CD4-positive, alpha-beta T cell treated with Interleukin-2 at 100 ng/mL for 4 hours (primary cell): ENCODE measurements at places on chromosomes 3 and 15.

DNA sequence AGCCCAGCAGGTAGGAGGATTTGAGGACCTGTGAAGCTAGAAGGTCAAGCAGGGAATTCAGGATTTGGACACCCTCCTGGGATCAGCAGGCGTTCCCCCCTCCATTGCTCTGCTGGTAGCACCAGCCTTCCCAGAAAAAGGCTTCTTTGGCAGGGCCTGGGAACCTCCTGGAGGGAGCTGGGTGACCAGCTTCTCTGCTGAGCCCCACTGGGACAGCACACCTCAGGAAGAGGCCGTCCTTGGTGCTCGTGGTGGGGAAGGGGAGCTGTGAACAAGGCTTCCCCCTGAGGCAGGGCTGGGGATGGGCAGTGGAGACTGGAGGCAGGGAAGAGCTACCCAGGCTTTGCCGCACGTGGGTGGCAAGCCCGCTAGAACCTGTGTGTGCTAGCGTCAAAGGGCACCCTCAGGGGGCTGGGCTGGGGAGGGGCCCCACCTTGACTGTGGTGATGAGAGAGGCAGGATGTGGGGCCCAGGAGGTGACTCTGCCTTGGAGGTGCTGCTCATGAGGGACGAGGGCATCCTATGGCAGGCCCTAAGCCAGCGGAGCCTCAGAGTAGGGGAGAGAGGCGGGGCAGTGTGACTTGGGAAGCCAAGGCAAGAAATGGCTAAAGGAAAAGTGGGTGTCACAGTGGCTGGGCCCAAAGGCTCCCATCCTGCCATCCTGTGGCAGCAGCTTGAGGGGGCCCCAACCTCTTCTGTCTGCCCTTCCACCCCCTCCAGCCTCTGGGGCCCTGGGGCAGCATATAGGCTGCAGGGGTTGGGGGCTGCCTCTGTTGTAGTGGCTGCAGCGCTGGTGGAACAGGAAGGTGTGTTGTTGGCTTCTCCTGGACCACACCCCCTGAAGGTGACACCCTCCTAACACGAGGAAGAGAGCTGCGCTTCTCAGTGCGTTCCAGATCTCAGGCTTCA is 20.7 kb downstream of the KLF13 start:
- DNase-seq = peak; percentile 82

DNA sequence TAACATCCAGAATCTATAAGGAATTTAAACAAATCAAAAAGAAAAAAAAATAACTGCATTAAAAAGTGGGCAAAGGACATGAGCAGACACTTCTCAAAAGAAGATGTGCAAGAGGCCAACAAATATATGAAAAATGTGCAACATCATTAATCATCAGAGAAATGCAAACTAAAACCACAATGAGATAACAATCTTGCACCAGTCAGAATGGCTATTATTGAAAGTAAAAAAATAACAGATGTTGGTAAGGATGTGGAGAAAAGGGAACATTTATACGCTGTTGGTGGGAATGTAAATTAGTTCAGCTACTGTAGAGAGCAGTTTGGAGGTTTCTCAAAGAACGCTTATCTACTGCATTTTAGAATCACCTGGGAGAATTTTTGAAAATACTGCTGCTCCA is 186.1 kb downstream of the OTOL1 start:
- no peak for DNase-seq

GRCh38 chr15:63340353-63340752 is 41.3 kb downstream of the CA12 start:
- DNase-seq = no peak

- DNase-seq = no peak
These were observed 18.6 kb downstream of the DUOX1 start for GRCh38 chr15:45148076-45149059.

DNA sequence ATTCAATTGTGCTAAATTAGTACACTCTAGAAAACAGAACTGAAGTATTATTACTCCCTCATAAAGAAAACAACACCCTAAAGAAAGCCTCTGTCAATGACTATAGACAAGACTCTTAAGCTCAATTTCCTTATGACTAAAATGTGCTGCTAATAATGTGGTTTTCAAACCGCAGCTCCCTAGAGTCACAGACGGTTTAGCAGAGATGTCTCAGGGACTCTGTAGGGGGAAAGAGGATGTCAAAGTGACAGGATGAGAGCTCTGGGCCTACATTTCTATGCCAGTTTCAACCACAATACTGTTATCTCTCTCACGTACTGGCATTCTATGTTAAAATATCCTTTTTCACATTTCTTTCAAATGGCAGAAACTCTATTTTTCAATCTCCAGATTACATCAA is 37.6 kb upstream of the WDR49 start:
- peak; percentile 64 for DNase-seq

GRCh38 chr3:69386556-69387385 is 883 bp upstream of the FRMD4B start:
- no peak for DNase-seq

DNA sequence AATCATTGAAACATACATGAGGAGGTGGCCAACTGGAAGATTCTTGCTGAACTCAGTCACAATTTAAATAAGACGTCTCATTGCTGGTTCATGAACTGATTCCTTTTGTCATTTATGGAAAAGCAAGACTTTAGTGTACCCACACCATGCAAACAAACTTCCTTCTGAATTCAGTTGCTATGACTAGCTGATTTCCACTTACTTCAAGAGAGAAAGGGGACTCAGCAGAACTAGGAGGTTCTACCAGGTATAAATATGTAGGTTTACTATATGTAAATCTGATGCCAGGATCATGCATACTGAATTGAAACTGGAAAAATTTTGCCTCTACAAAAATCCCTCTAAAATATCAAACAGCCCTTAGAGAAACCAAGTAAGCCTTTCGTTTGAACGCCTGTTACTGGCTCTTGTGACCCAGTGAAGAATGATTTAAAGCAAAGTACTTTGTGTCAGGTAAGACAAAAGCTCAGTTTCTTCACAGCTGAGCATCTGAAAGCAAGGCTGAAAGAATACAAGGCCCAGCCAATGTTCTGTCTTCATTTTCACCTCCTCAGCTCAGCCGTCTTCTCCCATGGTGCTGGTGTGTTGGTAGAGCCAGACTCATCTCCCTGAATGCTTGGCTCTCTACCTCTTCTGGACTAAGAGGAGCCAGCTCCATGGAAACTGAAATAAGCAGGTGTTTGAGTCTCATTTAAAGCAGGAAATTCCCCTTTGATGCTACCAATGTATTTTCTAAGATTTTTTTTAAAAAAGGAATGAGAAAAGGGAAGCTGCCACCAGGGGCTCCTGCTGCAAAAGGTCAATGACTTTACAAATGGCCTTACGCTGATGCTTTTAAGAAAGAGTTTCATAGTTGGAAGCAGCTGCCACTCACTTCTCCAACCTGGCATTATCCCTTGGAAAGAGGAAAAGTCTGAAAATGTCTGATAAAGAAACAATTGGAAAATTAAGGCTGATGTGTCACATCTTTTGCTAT is 301.6 kb downstream of the EFHB start:
- DNase-seq = no peak

DNA sequence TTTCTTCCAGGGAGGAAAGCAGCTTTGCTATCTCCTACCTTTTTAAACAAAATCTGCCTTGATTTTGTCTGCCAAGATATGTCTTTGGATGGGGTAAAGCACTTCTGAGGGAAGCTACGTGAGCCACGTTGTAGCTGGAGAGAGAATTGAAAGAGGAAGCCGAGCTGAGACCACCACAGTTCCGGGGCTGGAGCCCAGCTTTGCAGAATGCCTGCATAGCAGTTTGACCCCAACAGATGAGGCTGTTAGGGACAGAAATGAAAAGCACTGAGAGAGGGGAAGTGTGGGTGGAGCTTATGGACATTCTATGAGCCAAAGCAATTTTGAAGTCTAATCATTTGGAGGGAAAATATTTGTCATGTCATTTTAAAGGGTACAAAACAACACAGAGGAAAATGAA is 45.4 kb downstream of the LIPC start:
- DNase-seq = no peak

DNA sequence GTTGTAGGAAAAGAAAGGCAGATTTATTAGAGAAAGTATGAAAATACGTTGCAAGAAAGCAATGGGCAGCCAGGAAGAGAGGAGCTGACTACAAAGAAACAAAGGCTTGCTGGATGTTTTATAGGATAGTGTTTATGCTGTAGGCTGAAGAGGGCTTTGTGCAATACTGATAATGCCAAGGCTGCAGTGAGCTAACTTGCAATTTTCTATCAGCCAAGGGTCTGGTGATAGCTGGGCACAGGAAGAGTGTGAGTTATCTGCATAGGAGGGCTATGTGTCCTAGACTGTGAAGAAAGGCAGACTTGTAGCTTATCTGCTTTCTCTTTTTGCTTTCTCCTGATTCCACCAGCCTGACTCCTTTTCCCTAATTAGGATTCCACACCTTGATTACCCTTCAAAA is 51.3 kb upstream of the OSBPL11 start:
- DNase-seq = no peak

GRCh38 chr3:194995334-194995733 is 275.6 kb downstream of the XXYLT1 start:
- DNase-seq = no peak

GRCh38 chr15:75662823-75663519 is 15.3 kb downstream of the SNX33 start:
- DNase-seq = no peak

GRCh38 chr3:17195192-17195611 is 310.4 kb downstream of the PLCL2 start:
- no peak for DNase-seq

- no peak for DNase-seq
These were observed 15.0 kb downstream of the DNAH1 start for GRCh38 chr3:52331091-52331490.

- no peak for DNase-seq
These were observed 9.3 kb downstream of the LOXL1 start for GRCh38 chr15:73935547-73935946.

GRCh38 chr3:129622933-129623332 is 16.5 kb upstream of the PLXND1 start:
- DNase-seq = no peak

DNA sequence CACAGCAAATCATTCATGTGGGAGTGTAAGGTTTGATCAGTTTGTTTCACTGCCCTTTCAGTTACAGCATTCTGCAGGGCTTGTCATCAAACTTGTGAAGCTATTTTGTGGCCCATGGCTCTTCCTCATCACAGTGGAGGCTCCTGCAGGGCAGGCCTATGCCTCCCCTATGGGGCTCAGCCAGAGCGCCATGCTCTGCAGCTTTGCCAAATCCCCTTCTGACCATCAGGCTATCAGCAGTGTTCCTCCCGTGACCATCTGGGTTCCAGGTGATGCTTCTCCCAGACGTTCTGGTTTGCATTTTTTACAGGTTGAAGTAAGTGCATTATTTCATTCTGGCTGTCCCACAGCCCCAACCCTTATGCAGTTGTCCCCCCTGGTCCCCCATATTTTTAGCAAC is 28.1 kb upstream of the REC114 start:
- DNase-seq = no peak

DNA sequence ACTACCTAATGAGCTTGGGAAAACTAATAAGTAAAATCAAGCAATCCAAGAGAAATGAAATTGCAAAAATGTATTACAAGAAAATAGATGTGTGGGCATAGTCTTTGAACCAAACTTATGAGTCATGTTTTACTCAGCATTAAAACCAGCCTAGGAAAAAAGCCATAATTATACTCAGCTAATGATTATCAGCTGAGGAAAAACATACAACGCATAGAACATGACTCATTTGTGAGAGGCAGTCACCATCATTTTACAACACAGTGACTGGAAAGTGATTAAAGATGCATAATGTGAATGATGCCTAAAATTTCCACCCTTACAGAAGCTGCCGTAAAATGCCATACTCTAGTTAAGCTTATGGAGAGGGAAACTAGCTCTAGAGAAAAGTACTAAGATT is 238.0 kb upstream of the EOMES start:
- no peak for DNase-seq

DNA sequence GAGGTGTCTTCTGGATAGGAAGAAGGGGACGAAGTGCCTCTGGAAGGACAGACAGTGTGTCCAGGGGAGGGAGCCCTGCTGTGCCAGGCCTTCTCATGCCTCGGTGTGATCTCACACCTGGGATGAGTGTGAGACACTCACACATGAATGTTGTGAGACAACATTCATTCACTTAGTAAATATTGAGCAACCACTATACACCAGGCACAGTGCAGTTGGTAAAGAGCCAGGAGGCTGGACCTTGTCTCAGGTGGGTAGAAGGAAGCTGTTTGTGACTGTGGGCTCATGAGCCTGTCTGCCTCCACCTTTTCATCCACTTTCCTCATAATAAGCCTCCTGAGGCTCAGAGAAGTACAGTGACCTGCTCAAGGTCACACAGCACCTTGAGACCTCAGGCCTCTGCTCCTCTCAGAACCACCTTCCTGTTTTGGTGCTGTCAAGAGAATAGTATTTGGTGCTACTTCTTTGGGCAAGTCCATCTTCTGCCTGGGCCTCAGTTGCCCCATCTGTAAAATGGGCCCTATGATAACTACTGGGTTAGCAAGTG is 20.9 kb downstream of the SLC6A6 start:
- DNase-seq = no peak

DNA sequence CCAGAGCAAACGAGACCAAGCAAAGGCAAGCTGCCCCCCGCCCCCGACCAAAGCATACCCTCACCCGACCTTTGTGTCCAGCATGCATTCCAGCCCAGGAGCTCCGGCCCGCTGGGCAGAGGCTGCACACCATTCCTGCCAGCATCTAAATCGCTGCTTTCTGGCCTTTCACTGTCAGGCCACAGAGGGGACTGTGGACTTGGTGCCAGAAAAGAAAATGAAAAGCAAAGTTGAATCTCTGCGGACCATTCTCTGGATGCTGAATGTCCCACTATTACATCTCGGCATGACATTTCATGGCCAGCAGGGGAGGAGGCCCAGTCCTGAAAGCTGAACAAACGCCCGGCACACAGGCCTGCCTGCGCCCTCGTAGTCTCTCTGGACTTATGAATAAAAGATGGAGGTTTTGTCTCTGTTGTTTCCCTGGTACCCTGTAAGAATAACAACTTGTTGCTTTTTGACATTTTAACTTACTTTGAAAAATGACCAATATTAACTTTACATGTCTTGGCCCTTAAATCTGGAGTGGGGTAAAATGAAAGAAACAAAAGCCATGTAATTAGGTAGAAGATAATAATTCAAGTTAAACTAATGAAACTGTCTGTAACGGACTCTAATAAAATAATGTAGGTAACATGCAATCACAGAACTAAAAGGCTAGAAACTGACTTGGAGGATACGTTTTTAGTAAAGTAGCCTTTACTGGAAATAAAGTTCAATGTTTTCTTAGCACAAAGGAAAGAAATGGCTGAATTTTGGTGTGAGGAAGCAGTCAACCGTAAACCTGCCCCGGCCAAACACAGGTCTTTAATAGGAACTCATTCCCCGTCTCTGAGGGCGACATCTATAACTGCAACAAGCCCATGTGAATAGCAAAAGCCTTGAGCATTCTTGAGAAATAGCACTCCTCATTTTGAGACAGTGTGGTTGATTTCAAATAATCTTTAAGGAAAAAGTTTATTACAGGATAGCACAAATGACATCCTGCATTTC is 12.7 kb downstream of the IL17RD start:
- DNase-seq = no peak

GRCh38 chr3:124860599-124860998 is 26.6 kb downstream of the ITGB5 start:
- DNase-seq = no peak

DNA sequence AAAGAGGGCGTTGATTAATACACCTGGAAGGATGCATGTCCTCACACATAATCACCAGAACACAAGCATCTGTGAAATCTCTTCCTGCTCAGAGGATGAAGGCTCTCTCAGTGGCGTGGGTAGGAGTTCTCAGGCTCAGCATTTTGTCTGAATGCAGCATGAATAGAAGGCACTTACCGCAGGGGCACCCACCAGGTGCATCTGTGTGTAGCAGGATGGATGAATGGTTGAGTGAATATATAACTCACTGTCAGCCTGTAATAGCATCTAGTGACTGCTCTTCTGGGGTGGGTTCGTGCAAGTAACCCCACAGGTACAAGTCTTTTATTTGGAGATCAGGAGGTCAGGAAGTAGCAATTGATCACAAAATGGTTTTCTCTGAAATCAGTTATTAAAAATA is 143.0 kb downstream of the SQOR start:
- DNase-seq = no peak
